Stimulated activated CD4-positive, alpha-beta T cell treated with anti-CD3 and anti-CD28 coated beads, TNF-alpha, amount 100 ng/mL, for 24 hours (primary cell): ENCODE measurements at places on chromosomes 13 and 19.

GRCh38 chr19:33676999-33677665 is 55.4 kb downstream of the CHST8 start:
- no peak for DNase-seq

- DNase-seq: no peak
Measured at GRCh38 chr13:25920931-25921330, 130.9 kb downstream of the SHISA2 start.

GRCh38 chr13:51542346-51543242 is 41.7 kb upstream of the WDFY2 start:
- DNase-seq: no peak

DNA sequence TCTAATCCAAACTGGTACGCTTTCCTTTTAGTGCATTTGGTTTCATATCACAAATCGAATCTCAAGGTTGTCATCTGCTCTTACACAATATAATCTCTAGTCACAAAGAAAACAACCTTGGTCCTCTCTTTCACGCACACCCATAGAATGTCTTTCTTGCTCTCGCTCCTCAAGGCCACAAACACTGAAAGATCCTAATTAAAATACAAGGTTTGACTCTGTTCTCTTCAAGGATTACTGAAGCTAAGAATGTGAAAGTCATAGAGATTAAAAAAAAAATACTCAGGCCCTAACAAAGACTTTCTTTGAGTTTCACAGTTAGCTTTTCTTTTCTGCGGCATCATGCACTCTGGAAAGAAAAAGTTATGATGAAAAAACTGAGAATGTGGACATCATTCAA is 891.5 kb downstream of the EFNB2 start:
- no peak for DNase-seq

- no peak for DNase-seq
Measured at GRCh38 chr13:25469169-25469525, 97.4 kb downstream of the ATP8A2 start.

DNA sequence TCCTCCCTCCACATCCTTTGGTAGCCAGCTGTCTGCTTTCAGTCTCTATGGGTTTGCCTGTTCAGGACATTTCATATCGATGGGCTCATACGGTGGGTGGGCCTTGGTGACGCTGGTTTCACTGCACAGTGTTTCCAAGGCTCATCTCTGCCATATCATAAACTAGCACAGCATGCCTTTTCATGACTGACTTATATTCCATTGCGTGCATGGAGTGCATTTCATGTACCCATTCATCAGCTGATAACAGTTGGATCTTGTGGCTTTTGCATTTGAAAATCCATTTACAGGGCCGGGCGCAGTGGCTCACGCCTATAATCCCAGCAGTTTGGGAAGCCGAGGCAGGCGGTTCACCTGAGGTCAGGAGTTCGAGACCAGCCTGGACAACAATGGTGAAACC is 69.9 kb downstream of the TDRD12 start:
- DNase-seq: no peak

- DNase-seq: no peak
Measured at GRCh38 chr13:97549201-97549600, 115.2 kb downstream of the RAP2A start.

DNA sequence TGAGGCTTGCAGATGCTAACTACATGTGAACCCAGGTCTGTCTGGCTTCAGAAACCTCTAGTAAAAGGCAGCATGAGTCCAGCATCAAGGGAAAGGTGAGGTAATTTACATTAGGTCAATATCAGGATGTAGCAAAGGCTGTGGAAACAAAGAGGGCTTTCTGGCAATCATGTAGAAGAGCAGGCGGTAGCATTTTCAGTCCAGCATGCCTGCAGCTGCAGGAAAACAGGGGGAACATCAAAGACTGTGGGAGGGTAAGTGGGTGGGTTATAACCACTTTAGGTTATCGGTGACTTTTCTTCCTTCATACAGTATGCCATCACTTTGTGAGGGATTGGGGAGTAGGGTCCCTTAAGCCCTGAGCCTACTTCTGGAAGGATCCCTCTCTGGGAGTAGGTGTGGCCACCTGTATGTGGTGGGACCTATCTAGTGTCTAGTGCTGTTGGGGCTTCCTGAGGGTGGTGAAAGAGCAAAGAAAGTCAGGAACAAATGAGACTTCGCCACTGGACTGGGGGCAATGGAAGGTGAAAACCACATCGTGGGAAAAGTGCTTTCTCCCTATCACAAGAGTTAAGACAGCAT is 10.8 kb downstream of the SUGP2 start:
- no peak for DNase-seq

DNA sequence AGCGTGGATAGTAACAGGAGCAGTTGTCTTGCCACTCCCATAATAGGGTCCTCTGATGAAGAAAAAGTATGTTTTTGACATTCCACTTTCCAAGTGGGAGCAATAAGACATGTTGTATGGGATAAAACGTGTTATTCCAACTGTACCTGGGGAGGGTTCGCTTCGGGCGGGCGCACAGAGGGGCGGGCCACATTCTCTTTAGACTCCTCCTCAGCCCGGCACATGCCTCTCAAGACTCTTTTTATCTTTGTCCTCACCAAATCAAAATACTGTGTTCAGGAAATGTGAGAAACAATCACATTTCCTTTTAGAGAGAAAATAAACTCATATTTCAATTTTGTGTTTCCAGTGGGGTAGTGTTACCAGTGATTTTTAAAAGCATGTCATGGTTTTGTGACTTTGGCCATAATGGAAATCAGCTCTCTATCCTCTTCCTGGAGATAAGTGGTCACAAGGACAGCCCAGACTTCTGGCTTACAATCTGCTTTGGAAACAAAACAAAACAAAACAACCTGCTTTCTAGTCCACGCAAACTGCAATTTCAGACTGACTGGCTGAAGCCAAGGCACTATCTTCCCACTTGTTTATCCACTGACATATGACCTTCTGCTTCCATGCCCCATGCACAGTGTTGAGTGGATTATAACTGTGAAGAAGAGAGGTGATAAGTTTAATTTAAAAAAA is 276.1 kb downstream of the NALCN start:
- DNase-seq: no peak

DNA sequence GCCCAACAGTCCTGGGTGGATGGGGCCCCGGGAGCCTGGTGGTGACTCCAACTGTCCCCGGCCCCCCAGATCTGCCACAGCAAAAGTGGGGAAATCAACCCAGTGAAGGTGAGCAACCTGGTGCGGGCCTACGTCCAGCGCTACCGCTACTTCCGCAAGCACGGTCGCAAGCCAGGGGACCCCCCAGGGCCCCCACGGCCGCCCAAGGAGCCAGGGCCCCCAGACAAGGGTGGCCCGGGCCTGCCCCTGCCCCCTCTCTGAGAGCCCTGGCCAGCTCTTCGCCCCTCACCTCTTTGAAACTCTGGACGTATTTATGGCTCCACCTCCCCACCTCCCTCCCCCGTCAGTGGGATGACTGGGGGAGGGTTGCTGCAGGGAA is 7.5 kb downstream of the IRF3 start:
- no peak for DNase-seq

GRCh38 chr13:75904012-75904411 is 267.9 kb downstream of the LMO7 start:
- no peak for DNase-seq

- no peak for DNase-seq
Measured at GRCh38 chr19:48069435-48069834, 25.6 kb upstream of the CABP5 start.

DNA sequence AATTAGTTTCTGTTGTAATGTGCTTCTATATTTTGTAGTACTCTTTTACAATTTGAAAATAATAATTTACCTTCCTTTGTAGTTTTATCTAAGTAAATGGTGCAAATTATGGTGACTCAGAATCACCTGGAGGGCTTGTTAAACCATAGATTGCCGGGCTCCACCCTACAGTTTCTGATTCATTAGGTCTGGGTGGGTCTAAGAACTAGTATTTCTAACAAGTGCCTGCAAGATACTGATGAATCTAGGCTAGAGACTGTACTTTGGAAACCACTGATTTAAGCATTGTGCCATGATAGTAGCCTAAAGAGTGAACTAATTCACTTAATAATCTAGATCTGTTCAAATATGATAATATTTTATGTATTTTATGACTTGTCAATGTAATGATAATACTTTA is 437.4 kb upstream of the SPRY2 start:
- no peak for DNase-seq
